ENCODE measurements at places on chromosomes 7 and 10.

- no peak for DNase-seq
Observed at GRCh38 chr7:69335331-69335730, 262.9 kb upstream of the AUTS2 start.

DNA sequence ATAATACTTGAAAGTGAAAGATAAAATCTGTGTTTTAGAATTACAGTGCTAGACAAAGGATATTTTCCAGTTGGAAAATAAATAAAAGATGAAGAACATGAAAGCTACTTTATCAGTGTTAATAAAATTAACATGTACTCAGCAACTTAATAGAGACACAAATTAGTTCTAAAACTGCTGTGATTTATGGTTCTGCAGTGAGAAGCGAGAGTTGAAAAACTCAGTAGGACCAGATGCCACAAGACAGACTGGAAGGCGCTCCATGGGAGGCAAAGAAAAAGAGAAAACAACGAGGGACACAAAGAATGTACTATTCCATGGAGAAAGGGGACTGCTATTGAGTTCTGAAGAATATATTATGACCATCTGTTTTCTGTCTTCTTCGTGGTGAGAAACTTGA is 590.4 kb downstream of the PHTF2 start:
- DNase-seq: no peak

DNA sequence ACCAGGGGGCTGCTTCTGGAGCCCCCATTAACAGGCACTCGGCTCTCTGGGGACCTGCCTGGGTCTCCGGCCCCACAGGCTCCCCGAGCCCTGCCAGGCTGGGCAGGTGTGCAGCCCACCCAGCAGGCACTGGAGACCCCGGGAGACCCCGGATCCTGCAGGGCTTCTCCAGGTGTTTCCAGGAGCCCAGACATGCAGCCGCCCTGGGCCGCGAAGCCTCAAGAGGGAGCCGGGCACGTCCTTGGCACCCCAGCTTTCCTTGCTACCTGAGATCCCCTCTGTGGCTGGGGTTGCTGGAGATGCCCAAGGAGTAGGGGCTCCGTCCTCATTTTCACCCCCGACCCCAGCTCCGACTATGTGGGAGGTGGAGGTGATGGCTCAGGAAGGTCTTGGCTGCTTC is 7.7 kb upstream of the AMZ1 start:
- DNase-seq: no peak

- no peak for DNase-seq
Observed at GRCh38 chr10:14673189-14673861, 101.4 kb downstream of the FAM107B start.

DNA sequence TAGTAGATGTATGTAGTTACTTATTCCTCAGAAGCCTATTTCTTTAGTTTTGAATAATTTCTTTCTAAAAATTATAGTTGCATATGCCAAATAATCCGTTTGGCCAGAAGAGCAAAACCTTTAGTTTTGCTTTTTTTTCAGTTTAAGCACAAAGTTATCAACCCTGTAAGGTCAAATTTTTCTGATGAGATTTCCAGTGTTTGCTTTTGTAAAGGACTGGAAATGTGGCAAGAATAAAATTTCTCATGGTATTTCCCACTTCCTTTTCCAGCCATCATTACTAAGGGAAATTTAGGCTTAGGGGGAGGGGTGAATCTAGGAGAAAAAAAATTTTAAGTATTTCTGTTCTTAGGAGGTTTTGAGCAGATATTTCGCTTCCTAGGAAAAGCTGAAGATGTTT is 7.6 kb downstream of the CALD1 start:
- DNase-seq: no peak

DNA sequence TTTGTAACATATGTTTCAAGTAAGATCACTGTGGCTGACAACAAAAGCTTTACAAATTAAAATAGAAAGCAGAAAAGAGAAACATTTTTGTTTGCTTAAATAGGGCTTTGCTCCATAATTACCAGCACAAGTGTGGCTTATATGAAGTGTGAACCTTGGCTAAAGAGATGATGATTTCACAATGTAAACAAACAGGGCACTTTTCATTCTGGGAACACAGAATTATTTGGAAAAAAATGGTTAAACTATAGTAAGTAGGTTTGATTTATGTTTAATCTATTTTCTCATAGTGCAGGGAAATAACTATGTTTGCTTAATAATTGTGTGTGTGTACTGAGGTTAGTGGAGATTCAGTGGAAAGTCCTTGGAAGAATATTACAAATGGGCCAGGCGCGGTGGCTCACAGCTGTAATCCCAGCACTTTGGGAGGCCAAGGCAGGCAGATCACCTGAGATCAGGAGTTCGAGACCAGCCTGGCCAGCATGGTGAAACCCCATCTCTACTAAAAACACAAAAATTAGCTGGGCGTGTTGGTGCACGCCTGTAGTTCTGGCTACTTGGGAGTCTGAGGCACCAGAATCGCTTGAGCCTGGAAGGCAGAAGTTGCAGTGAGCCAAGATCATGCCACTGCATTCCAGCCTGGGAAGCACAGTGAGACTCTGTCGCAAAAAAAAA is 19.1 kb upstream of the OTUD1 start:
- no peak for DNase-seq

- no peak for DNase-seq
Observed at GRCh38 chr10:52121688-52122087, 192.4 kb upstream of the DKK1 start.

GRCh38 chr7:111324228-111324627 is 233.3 kb downstream of the LRRN3 start:
- no peak for DNase-seq

GRCh38 chr7:12146813-12147212 is 64.3 kb upstream of the TMEM106B start:
- DNase-seq: no peak

DNA sequence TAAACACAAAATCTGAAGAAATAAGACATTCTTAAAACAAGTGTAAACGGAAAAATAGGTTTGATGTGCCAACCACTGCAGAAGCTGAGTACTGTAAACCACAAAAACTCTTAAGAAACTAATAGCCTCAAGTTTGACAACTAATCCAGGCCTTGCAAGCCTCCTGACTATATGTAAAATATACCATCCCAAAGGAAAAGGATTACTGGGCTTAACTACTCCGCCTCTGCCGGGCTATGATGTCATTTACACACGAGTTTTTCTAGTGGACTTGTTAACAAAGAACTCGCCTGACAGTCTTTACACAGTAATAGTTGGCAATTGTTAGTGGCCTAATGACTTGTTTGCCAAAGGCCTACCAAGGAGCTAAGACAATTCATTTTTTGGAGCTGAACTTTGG is 2.1 kb downstream of the KIF5B start:
- peak; percentile 83 for DNase-seq

- DNase-seq: peak; percentile 17
Observed at GRCh38 chr10:105797234-105797890, 1156.3 kb downstream of the SORCS3 start.

- no peak for DNase-seq
Observed at GRCh38 chr10:121425623-121426022, 172.6 kb downstream of the FGFR2 start.

- no peak for DNase-seq
Observed at GRCh38 chr10:8158193-8159071, 103.9 kb downstream of the GATA3 start.

DNA sequence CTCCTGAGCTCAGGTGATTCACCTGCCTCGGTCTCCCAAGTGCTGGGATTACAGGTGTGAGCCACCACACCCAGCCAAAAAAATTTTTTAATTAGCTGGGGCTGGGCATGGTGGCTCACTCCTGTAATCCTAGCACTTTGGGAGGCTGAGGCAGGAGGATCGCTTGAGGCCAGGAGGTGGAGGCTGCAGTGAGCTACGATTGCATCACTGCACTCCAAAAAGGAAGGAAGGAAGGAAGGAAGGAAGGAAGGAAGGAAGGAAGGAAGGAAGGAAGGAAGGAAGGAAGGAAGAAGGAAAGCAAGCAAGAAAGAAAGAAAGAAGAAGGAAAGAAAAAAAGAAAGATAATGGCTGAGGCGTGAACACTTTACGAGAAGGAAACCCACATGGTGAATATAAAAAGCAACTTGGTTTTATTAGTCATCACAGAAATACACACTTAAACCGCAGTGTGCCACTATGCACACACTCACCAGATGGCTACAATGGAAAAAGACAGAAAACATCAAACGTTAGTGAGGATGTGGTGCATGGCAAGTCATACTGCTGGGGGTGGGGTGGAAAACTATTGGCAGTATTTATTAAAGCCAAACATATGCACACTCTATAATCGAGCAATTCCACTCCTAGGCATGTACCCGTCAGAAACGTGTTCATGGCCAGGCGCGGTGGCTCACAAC is 4.4 kb upstream of the CCL26 start:
- no peak for DNase-seq

GRCh38 chr10:11091517-11092102 is 73.9 kb downstream of the CELF2 start:
- no peak for DNase-seq

- no peak for DNase-seq
Observed at GRCh38 chr7:44595934-44596635, 10.3 kb upstream of the OGDH start.

DNA sequence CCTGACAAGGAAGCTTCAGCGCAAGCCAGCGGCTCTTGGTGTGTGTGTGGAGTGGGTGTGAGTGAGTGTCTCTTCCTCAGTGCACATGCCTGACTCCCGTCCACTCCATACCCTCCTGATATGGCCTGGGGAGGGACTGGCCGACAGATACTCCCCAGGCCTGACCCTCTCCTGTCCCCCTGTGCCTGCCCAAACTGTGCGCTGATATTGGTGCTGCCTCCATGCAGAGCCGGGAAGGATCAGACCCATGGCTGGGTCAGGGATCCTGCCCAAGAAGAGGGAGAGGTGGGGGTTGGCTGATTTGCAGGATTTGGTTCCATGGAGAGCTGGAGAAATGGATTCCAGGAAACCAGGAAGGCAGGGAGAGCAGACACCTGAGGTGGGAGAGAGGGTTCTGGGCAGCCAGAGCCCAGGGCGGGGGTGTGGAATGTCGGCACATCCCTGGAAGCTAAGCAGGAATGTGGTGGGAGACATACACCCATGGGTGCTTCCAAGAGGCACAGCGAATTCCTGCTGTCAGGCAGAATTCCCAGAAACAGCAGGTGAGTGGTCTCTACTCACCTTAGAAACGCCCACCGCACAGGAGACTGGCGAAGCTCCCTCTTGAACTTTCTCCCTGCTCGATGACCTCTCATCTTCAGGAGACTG is 6.3 kb downstream of the CALML5 start:
- no peak for DNase-seq

- DNase-seq: no peak
Observed at GRCh38 chr10:15705298-15705697, 14.4 kb downstream of the ITGA8 start.

DNA sequence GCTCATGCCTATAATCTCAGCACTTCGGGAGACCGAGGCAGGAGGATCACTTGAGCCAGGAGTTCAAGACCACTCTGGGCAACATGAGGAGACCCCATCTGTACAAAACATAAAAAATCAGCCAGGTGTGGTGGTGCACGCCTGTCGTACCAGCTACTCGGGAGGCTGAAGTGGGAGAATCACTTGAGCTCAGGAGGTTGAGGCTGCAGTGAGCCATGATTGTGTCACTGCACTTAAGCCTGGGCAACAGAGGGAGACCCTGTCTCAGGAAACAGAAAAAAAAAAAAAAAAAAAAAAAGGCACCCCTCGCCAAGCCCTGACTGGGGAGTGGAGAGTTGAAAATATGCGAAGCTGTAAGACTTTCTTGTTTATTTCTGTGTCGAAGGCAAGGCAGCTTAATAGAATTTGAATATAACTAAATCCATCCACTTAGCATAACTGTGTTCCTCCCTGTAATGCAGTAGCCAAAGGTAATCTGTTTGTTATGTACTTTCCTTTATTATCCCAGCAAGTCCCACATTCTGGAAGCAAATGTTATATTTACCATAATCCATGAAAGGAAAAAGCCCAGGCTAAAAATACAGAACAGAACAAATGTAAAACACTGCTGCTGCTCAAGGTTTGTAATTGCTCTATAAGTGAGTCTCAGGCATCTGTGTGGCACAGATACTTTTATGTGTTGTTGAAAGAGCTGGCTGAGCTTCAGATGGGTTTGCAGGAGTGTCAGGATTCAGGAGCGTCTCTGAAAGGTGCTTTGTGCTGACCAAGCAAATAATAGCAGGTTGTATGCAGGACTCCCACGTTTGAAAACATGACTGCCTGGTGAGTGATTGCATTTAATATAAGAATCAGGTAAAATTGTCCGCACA is 127.2 kb downstream of the CELF2 start:
- no peak for DNase-seq

All from globus pallidus (tissue), 1 donor.